Stimulated activated CD8-positive, alpha-beta memory T cell treated with anti-CD3 and anti-CD28 coated beads, Interleukin-15, amount 100 ng/mL, for 48 hours (primary cell): ENCODE measurements at places on chromosomes 2 and 18.

GRCh38 chr2:26860211-26860850 is 12.4 kb downstream of the DPYSL5 start:
- no peak for DNase-seq

DNA sequence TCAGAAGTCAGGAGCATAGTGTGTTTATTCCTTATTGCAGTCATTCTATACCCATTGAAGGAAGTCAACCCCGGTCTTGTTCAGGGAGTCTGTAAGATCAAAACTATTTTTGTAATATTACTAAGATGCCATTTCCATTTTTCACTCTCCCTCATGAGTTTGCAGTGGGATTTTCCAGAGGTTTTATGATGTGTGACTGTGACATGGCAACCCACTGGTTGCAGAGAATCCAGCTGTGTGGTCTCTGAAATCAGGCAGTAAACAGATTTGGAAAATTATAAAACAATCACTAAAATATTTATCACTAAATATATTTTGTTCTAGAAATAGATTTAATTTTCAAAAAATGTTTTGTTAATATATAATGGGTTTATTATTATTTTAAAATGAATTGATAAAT is 38.1 kb downstream of the DLGAP1 start:
- no peak for DNase-seq

GRCh38 chr2:181004647-181005325 is 24.4 kb downstream of the UBE2E3 start:
- DNase-seq, result no peak

- no peak for DNase-seq
Observed at GRCh38 chr2:224545884-224546644, 39.1 kb downstream of the CUL3 start.

DNA sequence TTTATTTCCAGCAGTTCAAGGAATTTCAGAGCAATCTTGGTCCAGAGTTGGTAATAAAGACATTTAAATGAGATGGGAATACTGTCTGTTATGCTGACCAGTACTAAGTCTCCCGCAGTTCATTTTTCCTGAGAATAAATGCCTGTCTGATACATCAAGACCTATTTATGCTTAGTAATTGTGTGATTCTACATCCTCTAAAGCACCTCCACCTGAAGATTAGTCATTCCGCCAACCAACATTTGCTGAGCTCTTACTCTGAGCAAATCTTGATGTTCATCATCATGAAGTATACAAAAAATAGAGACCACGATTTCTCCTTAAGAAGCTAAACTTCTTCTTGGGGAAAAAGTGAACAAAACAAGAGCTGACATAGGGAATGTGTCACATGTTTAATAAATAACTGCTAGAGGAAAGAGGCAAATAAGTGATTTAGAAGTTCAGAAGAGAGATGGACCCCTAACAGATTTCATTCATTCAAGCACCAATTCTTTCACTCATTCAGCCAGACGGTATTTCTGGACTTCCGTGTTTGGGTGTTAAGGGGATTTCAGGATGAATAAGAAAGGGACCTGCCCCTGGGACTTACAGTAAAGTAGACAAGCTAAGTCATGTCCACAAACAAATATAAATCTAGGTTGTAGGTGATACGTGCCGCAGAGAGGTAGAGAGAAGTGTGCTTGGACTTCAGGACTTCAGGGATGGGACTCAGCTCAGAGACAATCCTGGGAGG is 34.2 kb upstream of the PPP4R1 start:
- no peak for DNase-seq

DNA sequence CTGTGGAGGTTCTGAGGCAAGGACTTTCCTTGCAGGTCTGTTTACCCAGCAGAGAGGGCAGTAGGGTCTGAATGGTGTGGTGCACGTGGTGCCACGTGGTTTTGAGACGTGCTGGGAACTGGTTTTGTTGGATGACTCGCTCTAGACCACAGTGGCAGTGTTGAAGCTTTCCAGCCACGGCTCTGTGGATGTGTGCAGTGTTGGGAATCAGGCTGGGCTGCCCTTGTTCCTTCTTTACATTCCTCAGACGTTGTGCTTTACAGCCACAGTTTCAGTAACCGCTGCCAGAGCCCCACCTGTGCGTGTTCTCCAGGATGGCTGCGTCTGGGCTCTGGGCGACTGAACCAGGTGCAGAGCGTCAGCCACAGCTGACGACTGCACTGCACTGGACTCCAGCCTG is 8.2 kb downstream of the CTDP1 start:
- DNase-seq, result no peak

GRCh38 chr18:45046961-45047360 is 366.3 kb downstream of the SETBP1 start:
- DNase-seq, result no peak

DNA sequence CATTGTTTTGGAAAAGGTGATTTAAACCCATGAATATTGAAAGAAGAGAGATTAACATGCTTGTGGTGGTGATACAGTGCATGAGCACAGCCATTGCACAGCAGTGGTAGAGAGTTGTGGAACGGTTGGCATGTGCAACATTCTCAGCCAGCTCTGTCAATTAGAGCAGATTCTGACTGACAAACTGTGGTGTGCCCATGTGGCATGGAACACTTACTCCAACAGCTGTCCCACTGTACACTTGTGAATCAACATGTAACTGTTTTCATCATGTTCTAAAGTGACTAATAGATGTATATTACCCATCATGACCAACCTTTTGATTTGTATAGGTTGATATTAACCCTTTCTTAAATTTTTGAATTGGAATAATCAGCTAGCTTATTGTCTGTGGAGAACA is 55.6 kb downstream of the PKP4 start:
- DNase-seq, result no peak

GRCh38 chr2:13015532-13016320 is 299.0 kb downstream of the TRIB2 start:
- DNase-seq, result no peak

DNA sequence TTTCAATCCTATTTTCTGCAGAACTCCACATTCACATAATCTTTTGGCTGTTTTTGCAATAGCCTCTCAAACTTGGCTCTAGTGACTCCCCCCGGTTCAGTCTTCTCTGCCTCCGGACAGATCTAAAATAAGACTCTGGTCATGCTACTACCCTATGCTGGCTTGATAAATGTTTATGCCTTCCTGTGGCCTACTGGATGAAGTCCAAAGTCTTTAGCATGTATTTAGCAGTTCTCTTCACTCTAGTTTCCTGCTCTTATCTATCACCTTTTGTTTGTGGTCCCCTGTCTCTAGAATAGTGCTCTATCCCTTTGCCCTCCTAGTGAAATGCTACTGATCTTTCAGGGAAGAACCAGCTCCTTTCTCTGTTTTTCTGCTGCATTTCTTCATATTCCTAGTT is 14.4 kb downstream of the ADCYAP1 start:
- no peak for DNase-seq

DNA sequence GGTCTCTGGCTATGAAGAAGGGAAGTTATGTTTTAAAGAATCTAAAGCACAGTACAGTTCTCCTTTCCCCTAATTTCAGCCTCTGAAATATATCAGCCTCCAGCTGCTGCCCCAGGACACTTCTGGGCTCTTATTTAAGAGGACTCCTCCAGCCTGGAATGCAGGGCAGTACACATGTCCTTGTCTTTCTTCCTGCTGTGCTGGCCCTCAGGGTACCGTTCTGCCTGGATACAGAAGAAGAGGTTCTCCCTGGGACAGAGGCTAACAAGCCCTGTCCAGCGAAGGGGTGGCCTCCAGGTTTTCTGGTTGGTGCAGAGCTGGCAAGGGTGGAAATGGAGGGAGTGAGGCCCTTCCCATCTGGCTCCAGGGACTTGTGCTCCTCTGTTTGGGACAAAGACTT is 22.1 kb downstream of the MLPH start:
- DNase-seq, result no peak

DNA sequence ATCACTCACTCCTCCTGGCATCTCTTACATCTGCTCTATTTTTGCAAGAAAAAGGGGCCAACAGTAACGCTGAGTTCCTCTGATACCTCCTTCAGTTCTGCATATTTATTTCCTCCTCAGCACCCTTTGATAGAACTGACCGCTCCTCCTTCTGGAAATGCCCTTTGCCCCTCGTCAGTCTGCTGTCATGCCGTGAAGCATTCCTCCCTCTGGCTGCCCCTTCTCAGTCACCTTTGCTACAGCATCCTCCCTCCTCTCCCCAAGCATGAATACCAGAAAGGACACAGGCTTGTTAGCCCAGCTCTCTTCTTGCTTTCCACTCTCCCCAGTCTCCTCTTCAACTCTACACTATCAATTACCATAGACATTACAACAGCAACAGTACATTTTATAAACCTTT is 135.4 kb downstream of the NBAS start:
- no peak for DNase-seq

- DNase-seq, result no peak
Observed at GRCh38 chr2:32496662-32497061, 131.2 kb upstream of the TTC27 start.

GRCh38 chr18:58364876-58365528 is 263.9 kb downstream of the ALPK2 start:
- DNase-seq, result no peak

- no peak for DNase-seq
Observed at GRCh38 chr2:7242189-7242867, 325.1 kb downstream of the RNF144A start.

DNA sequence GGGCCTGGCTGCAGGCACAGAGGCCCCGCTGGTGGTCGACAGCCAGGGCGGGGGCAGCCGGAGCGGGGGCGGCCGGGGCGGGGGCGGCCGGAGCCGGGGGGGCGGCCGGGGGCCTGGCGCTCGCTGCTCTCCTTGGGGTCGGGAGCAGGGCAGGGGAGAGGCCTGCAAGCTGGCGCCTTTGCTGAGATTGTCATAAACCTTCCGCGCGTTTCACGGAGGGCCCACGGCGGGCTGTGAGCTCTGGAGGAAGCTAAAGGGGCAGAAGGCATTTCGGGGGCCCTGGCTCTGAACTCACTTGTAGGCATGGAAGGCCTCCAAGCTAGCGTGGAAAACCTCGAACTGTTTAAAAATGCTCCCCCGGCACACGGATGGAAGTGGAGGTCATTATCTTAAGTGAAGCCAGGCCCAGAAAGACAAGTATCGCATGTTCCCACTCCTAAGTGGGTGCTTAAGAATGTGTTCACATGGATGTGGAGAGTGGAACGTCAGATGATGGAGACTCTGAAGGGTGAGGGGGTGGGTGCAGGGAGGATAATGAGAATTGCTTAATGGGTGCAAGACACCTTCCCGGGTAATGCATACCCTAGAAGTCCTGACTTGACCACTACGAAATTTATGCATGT is 629 bp downstream of the PRELID3A start:
- no peak for DNase-seq

GRCh38 chr2:99451686-99452085 is 38.1 kb downstream of the REV1 start:
- DNase-seq, result no peak

- DNase-seq, result no peak
Observed at GRCh38 chr2:214631406-214631805, 178.1 kb downstream of the BARD1 start.

GRCh38 chr18:48882379-48882778 is 68.4 kb downstream of the SMAD7 start:
- DNase-seq, result no peak

DNA sequence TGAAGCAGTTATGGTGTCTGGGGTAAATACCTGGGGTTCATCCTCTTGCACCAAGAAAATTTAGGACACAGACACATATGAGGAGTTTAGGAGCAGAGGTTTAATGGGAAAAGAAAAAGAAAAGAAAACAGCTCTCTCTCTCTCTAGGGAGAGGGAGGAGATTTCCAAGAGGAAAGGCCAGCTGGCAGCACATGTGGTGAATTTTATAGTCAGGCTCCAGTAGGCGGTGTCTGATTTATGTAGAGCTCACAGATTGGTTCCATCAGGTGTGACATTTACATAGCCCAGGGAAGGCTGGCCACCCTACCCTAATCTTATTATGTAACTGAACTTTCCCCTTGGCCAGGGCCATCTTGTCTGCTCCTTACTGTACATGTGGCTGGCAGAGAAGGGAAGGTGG is 297.5 kb upstream of the RGPD4 start:
- DNase-seq, result no peak

GRCh38 chr2:230443541-230443940 is 27.5 kb downstream of the SP100 start:
- DNase-seq, result no peak

GRCh38 chr2:99692785-99693184 is 203.0 kb upstream of the REV1 start:
- no peak for DNase-seq

GRCh38 chr2:204201507-204201906 is 264.9 kb downstream of the ICOS start:
- no peak for DNase-seq

DNA sequence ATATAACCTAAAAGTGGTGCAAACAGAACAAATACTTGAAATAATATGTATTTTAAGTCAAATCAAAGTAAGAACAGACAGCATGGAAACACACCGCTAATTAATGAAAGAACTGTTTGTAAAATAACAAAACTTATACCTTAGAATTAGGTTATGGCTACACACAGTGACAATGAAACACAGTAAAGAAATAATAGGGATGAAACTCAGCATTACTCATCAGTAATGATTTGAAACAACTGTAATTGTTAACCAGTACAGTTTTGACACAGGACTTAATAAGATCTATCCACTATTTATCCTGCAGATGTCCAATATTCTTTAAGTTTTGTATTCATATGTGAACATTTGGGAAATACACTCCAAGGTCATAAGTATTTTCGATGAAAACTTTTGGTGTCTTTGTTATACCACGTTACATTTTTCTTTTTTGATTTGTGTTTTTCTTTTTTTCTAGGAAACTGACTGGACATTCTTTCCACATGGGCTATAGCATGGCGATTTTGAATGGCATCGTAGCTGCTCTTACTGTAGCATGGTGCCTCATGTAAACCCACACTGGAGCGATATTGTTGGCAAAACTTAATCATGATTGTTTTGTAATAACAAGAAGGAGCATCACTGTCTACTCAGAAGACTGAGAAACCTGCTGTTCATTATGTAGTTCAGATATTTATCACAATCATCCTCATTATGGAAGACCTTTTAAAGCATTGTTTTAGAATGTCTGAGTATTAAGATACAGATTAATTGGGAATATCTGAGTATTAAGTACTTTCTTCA is 41.1 kb downstream of the ARL6IP6 start:
- DNase-seq, result no peak

DNA sequence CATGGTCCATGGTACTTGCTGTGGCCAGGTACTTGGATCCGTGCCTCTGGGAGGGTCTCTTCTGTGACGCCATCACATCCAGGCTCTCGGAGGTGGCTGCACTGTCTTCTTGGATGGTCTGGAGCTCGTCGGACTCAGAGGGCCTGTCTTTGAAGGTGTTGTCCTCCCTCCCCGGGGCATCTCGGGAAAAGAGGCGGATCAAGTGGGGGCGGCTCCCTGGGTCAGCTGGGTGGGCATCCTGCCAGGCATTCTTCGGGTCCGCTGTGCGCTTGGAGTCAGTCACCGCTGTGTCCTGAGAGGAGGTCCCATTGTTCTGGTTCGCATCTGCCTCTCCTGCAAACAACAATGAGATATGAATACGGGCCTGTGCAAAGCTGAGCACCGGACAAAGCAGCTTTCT is 115.6 kb downstream of the MBP start:
- DNase-seq, result no peak

GRCh38 chr2:15766303-15766861 is 174.0 kb upstream of the MYCN start:
- no peak for DNase-seq

GRCh38 chr2:64852771-64853241 is 136.4 kb upstream of the SLC1A4 start:
- no peak for DNase-seq
